WTC11 (cell line): ENCODE measurements at places on chromosomes 2 and 18.

DNA sequence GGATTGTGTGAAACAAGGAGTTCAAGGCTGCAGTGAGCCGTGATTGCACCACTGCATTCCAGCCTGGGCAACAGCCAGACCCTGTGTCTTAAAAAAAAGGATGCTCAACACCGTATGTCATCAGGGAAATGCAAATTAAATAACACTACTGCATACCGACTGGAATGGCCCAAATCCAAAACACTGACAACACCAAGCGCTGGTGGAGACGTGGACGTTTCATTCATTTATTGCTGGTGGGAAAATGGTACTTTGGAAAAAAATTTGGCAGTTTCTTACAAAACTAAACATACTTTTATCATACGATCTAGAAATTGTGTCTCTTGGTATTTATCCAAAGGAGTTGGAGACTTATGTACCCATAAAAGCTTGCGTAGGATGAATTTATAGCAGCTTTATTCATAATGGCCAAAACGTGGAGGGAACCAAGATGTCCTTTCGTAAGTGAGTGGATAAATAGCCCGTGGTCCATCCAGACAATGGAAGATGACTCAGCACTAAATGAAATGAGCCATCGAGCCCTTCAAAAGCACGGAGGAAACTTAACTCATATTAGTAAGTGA lies 24.2 kb downstream of the NEU4 start:
- DNase-seq, result no peak

DNA sequence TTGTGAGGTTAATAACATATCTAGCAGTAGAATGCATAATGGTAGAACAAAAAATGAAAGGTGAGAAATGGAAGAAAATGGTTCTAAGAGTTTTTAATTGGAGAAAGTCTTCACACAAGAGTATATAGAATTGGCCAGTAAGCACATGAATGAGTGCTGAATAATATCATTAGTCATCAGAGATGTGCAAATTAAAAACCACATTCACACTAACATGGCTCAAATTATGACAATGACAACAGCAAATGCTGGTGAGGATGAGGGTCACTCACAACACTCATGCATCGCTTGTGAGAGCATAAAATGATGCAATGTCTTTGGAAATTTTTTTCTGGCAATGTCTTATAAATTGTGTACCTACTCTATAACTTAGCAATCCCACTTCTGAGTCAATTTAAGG lies 1355.4 kb upstream of the ACVR2A start:
- no peak for DNase-seq

DNA sequence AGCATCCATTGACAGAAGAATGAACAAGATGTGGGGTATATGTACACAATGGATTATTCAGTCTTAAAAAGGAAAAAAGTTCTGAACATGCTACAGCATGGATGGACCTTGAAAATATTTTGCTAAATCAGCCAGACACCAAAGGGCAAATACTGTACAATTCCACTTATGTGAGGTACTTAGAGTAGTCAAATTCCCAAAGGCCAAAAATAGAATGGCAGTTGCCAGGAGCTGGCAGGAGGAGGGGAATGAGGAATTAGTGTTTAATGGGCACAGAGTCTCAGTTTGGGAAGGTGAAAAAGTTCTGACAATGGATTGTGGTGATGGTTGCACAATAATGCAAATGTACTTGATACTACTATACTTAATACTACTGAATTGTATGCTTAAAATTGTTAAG lies 193.2 kb downstream of the MBD2 start:
- DNase-seq, result no peak

- no peak for DNase-seq
These were observed 275.1 kb downstream of the TGIF1 start for GRCh38 chr18:3725115-3725514.

DNA sequence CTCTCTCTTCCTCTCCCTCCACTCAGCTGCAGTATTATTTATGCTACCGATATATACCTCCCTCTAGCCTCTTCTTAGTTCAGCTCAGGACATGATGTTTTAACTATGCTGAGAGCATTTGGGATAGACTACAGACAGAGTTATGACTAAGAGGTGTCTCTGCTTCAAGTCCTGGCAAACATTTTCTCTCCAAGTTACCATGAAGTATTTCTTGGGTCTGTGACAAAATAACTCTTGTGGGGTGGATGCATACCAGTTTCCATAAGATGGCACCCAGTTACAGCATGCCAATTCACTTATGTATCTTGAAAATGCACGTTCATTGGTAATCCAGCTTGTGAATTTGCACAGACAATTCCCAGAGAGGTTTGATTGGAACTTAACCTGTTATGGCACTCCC lies 737.6 kb downstream of the SLC4A3 start:
- DNase-seq, result no peak

DNA sequence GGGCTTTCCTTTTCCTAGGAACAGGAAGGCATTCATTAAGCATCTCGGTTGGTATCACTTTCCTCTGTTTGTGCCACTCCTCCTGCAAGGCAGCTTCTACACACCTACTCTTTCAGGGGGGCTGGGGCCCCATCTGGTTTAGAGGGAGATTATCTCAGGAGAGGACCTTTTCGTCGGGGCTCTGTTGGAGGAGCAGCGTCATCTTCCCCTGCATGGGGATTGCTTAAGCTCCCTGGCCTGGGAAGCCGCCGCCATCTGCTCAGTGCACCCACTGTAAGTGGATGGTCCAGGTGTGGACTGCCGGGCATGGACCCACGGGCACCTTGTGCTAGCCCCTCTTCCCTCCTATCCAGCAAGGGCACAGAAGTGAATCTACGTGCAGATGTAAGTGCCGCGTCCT lies 355.3 kb upstream of the SMIM21 start:
- DNase-seq, result no peak

DNA sequence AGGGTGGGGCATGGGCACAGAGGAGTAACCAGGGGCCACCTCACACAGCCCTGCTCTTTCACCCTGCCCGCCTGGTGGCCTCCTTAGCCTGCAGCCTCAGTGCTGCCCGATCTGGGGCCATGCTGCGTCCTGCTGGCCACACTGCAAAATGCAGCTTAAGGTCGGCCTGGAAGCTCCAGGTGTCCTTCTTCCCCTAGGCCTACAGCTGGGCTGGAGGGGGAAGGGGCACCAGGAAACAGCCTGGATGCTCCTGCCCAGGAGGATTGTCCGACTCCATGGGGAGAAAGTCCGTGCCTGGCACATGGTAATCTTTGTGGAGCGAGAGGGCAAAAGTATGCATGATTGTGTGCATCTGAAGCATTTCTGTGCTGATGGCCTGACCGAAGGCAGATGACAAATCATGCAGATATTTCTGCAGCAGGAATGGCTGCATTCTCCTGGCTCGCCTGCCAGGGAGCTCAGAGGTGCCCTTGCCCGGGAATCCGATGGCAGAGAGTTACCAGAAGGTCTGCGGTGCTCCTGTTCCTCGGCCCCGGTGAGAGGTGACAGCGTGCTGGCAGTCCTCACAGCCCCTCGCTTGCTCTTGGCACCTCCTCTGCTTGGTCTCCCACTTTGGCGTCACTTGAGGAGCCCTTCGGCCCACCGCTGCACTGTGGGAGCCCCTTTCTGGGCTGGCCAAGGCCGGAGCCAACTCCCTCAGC lies 12.8 kb upstream of the ALPP start:
- DNase-seq, result peak; percentile 71

- no peak for DNase-seq
These were observed 1.3 kb upstream of the TGFBRAP1 start for GRCh38 chr2:105330681-105331375.

DNA sequence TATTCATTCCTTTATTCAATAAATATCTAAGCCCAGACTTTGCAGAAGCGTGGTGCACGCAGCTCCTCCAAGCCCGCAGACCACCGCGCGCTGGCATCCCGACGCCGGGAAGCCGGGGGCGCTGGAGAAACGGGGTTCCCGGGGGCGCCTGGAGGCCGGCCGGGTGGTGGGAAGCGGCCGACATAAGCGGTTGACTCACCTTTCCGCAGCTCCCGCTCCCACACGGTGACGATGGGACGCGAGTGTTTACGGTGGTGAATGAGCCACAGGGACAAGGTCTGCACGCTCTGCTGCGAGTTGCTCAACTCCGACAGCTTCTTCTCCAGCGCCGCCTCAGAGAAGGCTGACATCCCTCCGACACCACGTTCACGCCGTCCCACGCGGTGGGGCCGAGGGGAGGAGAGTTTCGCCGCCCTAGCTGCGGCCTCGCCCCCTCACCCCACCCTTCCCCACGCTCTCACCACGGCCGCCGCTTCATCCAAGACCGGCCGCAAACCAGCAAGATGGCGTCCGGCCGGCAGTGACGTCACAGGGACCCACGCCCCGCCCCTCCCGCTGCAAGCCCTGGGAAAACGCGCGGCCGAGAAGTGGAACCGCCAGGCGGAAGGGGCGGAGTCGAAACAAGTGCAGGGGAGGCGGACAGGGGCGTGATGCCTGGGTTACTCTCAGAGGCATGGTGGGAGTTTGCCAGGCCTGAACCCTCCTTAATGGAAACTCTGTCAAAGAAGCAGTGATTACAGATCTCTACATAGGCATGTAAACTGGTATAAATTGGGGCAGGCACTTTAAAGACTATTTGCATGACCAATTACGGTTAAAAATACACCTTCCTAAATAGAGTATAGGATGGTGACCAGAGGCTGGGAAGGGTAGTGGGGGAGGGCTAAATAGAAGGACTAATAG lies at the start of gene RPRD1A:
TSS of gene RPRD1A (minus strand) at position 505 of the 903 bp plus-strand sequence. CDS start at position 350, 155 bp downstream.
- peak; percentile 99 for DNase-seq

DNA sequence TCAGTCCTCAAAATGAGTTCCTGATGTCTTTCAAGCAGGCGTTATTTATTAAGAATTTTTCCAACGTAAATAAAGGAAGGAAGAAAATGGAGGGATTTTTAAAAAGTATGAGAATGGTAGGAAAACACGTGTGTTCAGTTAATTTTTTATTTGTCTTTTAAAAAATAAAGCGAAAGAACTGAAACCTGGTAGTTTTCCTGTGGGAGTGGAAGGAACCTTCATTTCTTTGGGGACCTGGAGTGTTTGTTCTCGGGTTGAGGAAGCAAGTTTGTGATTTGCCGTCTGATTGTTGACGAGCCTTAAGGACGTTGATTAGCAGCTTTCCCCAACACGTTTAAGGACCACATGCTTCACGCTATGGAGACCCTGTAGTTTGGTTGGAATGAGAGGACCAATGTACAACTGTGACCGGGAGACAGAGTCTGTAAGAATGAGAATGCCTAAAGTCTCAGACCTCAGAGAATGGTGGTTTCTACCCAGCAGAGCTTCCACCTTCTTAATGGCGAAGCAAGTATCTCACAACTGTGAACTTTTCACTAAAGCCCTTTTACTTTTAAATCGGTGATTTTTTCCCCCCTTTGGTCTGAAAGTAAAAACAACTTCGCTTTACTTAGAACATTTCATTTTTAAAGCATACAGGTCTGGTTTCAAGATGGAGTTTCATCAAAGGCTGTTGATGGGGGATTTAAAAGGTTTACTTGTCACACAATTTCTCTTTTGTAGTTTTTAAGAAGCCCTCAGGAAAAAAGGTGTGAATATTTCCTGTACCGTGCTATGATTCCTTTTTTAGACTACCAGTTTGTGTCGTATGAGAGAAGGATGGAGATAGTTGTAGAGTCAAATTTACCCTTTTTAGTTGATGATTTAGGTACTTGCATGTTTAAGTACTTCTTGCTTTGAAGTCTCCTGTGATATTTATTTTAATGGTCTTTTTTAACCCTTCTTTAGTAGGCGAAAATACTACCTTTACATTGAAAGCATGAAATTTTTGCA lies 1.4 kb downstream of the TTC39C start:
- no peak for DNase-seq

DNA sequence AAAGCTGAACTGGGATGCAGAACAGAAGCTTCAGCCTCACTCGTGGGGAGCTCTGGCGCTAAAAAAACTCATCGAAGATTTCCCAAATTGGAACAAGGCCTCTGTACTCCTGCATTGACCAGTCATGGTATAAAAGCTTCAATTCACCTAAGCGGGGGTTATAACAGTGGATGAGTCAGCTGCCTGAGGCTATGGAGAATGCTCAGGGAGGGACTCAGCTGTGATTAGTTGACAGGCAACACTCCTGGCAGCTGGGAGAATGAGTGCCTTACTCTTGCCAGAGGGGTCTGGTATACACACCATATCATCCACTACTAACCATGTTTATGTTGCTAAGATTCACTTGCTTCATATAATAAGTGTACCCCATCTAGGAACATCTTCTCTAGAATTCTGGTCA lies 350.6 kb upstream of the VRK2 start:
- DNase-seq, result no peak

- no peak for DNase-seq
These were observed 16.3 kb upstream of the MYO1B start for GRCh38 chr2:191228861-191229260.

DNA sequence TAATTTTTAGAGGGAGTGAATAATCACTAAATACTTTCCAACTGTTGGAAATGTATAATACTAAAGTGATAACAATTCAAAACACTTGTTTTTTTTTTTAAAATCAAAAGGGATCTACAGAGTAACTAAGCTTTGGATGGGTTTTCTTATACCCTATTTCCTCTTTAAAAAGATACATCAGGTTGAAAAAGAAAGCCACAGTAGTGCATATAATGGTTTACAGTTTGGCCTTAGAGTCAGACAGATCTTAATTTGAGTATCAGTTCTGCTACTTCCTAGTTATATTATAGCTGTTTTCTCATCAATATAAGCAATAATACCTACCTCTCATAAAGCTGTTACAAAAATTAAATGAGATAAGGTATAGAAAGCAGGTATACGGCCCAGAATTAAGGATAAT lies 28.5 kb downstream of the PSME4 start:
- DNase-seq, result no peak

DNA sequence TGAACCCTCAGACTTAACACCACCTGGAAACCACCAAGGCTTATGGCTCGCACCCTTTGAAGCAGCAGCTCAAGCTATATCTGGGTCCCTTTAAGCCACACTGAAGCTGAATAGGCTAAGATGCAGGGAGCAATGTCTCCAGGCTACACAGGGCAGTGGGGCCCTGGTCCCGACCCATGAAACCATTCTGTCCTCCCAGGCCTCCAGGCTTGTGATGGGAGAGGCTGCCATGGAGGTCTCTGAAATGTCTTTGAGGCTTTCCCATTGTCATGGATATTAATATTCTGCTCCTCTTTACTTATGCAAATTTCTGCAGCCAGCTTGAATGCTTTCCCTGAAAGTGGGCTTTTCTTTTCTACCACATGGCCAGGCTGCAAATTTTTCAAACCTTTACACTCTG lies 608.7 kb downstream of the CNTNAP5 start:
- DNase-seq, result no peak
